Cerebellar cortex (tissue), 1 donor: ENCODE measurements at places on chromosomes 5 and 9.

GRCh38 chr5:51131266-51131665 is 252.0 kb upstream of the ISL1 start:
- DNase-seq: no peak

- no peak for DNase-seq
These were observed at the start of gene ARL14EPL for GRCh38 chr5:116032094-116032517. Gene ARL14EPL, plus strand, starts transcription at chr5:116032472. Its CDS starts 18,994 bp downstream, at chr5:116051466.

DNA sequence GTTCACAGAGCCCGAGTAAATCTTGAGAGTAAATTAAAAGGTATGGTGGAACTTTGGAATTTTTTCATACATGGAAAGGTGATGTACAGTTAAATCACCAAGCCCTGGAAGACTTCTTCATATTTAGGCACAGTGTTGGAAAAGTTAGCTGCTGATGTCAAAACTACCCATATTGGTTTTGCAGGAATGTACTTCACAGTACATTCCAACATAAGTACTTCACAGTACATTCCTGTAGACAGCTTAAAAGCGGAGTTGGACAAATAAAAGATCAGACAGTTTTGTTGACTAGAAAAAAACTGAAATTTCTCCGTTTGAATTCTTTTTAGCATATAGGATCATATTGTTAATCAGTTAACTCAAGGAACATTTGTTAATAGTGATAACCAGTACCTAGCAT is 1.8 kb downstream of the RANBP17 start:
- no peak for DNase-seq

DNA sequence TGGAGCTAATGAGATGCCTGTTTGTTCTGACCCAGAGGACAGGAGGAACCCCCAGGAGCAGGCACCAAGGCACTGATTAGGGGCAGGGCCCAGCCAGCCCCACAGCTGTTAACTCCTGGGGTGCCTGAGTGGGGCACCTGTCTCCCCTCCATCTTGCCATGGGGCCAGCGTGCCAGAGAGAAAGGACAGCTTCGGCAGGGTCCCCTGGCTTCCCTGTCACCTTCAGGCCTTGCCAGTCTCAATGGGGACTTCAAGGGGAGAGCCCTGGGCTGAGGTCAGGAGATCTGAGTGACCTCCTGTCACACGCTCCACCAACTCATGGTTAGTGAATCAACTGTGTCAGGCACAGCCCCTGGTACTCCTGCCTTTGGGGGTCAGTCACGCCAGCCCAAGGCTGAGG is 152.7 kb upstream of the MVB12B start:
- no peak for DNase-seq

DNA sequence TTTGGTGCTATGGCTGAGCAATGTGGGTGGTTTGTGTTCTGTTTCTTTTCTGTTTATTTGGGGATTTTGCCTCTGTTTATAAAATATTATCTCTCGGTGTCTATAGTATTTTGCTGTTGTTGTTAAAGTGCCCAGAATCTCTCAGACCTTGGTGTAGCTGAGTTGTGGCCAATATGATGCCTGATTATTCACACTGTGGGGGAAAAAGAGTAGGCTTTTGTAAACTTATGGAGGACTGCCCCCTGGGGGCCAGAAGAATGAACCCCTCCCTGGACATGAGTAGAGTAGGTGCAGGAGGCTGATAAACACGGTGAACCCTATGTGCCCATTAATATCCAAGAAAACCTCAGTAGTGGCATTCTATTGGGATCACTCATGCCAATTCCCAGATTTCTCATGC is 49.0 kb upstream of the DPYSL3 start:
- no peak for DNase-seq

DNA sequence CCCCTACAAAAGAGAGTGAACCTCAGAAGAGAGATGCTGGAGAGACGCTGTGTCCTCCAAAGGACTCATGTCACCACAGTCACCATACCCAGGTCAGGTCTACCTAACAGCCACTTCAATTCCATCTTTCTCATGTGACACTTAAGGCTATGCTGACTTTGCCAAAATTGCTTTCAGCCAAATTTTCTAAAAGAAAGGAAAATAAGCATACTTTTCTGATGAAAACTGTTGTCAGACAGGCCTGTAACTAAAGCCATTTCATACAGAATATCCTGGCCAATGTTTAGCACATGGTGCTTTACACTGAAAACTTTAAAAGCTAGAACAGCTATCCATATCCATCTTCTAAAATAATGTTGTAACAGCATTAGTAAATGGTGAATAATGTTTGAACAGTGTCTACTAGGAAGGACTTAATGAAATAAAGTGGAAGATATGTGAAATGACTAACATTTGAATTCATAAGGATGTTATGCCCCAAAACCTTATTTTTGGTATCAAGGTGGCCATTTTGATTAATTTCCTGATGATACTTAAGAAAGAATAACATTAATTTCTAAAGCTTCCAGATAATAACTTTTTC is 97.2 kb downstream of the NFIB start:
- DNase-seq: no peak

- peak; percentile 16 for DNase-seq
These were observed 395.0 kb upstream of the SMARCA2 start for GRCh38 chr9:1619915-1620710.

DNA sequence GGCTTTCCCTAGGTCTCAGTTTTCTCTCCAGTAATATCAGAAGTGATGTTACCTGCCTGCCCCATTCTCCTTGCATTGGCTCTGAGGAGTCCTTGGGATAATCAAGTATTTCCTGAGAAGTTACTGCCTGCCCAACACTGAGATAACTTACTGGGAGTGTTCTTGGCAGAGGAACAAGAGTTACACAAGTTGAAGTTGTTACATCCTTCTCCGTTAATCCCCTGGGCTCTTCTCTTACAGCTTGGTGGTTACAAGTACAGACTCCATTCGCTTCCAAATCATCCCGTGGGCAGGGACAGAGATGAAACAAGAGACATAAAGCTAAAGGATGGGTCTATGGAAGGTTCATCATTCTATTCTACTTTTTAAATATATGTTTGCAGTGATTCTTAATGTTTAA is 74.1 kb upstream of the SAP30L start:
- DNase-seq: no peak

GRCh38 chr9:123318202-123318601 is 37.8 kb upstream of the CRB2 start:
- DNase-seq: no peak

- DNase-seq: no peak
These were observed 166.3 kb downstream of the EFNA5 start for GRCh38 chr5:107504424-107504823.

DNA sequence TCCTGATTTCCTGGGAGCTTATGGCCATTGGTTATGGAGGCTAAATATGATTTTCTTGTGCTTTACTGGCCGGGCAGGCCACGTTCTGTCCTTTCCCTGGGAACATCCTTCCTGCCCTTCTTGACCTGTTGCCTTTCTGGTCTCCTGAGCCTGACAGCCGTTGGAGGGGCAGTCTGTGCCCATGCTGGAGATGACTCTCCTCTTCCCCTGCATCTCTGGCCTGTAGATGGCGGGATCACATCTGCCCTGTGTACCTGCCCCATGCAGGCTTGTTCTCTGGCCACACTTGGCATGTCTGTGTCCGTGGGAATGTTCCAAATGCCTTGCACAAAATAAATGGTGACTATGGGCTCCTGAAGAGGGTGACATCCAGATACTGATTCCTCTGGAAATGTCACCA is 253.1 kb upstream of the IRX4 start:
- DNase-seq: no peak

GRCh38 chr9:105661011-105661410 is 1.2 kb upstream of the TAL2 start:
- no peak for DNase-seq

DNA sequence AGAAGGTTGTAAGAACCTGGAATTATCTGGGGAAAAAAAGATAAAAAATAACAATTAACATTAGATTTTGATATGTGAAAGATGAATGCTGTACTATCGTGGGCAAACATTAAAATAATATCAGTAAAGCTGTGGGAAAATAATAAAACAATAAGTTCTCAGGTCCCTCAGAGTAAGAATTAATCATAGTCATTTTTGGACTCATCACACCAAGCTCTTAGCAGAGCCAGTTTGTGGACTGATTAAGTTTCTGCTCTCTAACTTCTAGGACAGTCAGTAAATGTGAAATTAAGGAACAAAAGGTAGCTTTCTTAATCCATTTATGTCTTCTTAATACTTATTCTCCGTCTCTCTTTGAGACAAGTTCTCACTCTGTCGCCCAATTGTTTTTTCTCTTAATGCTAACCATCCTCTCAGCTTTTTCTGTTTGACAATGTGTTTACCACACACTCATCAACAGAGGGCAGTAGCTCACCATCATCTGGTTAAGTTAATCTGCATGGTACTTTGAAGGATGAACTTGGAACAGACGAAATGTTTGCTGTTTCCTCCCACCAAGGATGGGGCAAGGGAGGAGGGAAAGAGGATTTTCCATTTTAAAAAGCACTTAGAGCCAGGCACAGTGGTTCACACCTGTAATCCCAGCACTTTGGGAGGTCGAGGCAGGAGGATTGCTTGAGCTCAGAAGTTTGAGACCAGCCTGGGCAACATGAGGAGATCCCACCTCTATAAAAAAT is 5.3 kb upstream of the ACO1 start:
- peak; percentile 87 for DNase-seq

GRCh38 chr9:69971643-69972449 is 71.8 kb upstream of the MAMDC2 start:
- peak; percentile 64 for DNase-seq

- DNase-seq: no peak
These were observed 35.0 kb downstream of the TGFBR1 start for GRCh38 chr9:99139868-99140267.

GRCh38 chr5:54063817-54064216 is 246.6 kb downstream of the ARL15 start:
- no peak for DNase-seq

DNA sequence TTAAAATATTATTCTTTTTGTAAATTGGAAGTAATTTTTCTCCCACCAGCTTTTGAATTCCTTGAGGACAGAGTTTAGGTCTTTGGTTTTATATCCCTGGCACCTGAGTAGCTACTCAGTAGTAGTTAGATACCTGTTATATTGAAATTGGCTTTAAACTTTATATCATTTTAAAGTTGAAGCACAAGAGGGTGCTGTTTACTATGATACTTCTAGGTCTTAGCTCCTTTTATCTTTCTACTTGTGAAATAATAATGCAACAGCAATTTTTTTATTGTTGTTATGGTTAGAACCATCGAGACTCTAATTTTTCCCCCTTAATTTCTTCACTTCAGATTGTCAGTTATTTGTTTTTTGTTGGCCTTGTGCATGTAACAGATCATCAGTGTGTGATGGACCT is 46.3 kb downstream of the AP3S1 start:
- no peak for DNase-seq

DNA sequence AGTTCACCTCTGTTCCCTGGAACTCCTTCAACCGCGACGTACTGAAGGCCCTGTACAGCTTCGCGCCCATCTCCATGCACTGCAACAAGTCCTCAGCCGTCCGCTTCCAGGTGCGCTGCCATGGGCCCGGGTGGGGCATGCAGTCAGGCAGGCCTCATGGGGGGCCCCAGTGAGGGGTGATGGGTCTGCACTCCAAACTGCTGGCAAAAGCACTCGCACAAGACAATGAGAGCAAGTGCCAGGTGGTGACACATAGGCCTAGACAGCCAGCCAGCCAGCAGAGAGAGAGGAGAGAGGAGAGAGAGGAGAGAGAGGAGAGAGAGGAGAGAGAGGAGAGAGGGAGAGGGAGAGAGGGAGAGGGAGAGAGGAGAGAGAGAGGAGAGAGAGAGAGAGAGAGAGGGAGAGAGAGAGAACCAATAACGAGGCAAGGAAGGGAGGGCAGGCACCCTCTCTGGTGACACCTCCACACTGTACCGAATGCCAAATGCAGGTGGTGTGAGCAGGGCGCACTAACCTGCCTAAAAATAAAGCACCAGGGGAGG is 21.0 kb downstream of the DBH start:
- peak; percentile 62 for DNase-seq

GRCh38 chr9:38185647-38186403 is 116.8 kb upstream of the SHB start:
- DNase-seq: no peak

DNA sequence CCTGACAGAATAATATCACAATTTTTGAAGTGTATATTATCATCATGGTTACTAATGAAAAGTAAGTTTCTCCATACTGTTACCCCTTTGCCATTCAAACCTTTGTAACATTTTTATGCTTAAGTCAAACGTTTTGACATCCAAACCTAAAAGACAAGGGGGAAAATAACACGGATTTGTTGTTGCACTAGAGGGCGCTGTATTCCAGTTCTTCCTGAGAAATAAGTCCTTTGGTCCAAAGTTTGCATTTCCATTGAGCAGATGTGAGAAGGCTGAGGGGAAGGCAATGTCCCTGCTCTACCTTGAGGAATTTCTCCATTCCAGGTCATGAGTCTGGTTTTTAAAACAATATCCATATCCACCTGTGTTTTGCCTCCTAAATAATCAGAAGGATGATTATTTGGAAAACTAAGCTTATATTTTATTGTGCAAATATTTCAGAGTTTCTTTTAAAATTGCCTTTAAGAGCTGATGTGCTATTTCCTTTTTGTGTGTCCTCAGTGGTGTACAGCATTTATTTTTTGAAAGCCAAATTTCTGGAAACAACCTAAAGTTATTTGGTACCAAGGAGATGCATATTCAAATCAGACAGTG is 9.7 kb downstream of the LECT2 start:
- peak; percentile 74 for DNase-seq

DNA sequence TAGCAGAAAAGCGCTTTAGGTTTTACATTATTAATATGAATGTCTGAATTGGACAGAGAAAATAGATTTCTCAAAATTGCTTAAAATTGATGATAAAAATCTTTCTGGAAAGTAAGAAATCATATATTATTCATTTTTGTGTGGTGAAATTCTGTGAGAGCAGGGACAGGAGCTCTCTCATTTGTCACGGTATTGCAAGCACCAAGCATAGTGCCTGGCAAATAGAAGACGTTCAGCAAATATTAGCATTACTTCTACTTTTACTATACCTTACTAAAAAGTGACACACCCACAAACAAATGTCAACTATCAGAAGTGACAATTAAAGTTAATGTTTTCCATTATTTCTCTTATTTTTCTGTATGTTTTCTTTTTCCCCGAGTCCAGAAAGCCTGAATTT is 69.1 kb downstream of the XRCC4 start:
- no peak for DNase-seq

- DNase-seq: peak; percentile 77
These were observed 64.0 kb downstream of the POU5F2 start for GRCh38 chr5:93677359-93677891.

- no peak for DNase-seq
These were observed 3.2 kb downstream of the ELL2 start for GRCh38 chr5:95958310-95959014.

GRCh38 chr5:132103969-132104391 is 30.4 kb downstream of the CSF2 start:
- peak; percentile 85 for DNase-seq

- DNase-seq: peak; percentile 91
These were observed 90.6 kb downstream of the RALGPS1 start for GRCh38 chr9:127004946-127005769.

GRCh38 chr5:159657298-159657697 is 259.0 kb upstream of the ADRA1B start:
- no peak for DNase-seq

GRCh38 chr5:14064841-14065240 is 78.3 kb upstream of the TRIO start:
- no peak for DNase-seq

DNA sequence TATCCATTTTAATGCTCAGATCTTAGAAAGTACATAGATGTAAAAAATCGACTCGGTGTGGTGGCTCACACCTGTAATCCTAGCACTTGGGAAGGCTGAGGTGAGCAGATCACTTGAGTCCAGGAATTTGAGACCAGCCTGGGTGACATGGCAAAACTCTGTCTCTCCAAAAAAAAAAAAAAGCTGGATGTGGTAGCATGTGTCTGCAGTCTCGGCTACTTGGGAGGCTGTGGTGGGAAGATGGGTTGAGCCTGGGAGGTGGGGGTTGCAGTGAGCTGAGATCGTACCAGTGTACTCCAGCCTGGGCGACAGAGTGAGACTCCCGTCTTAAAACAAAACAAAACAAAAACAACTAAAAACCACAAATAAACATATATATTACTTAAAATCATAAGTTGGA is 61.4 kb downstream of the RASA1 start:
- DNase-seq: no peak
